ENCODE measurements at places on chromosomes 2 and 18. TPM values are rescaled to one million over a fixed set of nuclear protein-coding genes. Genes with fewer than 3 reads are reported as not detected.

The CD207 gene
- total RNA-seq: not detected

The AKAIN1 gene
- not detected for total RNA-seq

The HEATR5B gene
- total RNA-seq: 20.5 TPM

The NCOA1 gene
- total RNA-seq: 29.3 TPM

- no peak for DNase-seq
Measured at GRCh38 chr2:168062054-168062453, 185.3 kb downstream of the STK39 start.

- DNase-seq: no peak
Measured at GRCh38 chr2:74041726-74042125, 57.0 kb downstream of the TET3 start.

DNA sequence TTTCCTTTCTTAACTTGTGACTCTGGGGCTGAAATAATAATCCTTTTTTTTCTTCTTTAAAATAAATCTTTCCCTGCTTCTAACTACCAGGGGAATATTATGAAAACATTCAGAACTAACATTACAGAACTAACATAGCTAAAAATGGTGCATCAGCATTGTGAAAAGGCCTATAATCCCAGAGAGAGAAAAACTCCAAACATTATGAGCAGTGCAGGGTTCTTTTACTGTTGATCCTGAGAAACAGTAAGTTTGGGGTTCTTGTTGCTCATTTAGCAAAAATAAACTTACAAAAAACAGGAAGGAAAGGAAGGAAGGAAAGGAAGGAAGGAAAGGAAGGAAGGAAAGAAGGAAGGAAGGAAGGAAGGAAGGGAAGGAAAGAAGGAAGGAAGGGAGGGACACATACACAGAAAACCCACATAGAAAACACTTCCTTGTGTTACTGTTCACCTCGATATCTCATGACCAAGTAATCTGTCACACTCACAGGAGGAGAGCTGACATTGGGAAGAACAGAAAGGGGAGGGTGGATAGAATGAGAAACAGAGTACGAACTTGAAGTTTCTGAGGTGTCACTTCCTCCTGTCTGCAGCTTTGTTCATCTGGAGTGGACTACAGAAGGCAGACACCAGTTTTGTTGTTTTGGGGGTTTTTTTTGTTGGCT, 18.4 kb upstream of the PIK3C3 start:
- no peak for DNase-seq

DNA sequence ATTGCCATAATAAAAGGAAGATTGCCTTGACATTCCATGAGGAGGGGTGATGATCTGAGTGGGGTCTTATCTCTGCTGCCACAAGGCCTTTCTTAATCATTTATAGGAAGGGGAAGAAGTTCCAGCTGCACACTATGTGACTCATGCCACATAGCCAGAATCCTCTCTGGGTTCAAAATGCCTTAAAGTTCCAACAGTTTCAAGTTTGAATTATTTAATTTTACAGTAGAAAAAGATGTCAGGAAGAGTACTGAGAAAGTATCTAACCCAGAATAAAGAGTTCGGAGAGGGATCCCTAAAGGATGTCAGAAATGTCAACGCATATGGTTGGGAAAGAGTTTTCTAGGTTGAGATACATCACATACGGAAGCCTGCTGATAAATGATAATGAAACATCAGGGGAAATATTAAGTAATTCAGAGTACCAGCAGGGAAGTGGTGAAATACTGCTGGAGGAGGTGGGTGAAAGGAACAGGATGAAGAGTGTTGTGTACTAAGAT, 999.9 kb downstream of the TSN start:
- no peak for DNase-seq

DNA sequence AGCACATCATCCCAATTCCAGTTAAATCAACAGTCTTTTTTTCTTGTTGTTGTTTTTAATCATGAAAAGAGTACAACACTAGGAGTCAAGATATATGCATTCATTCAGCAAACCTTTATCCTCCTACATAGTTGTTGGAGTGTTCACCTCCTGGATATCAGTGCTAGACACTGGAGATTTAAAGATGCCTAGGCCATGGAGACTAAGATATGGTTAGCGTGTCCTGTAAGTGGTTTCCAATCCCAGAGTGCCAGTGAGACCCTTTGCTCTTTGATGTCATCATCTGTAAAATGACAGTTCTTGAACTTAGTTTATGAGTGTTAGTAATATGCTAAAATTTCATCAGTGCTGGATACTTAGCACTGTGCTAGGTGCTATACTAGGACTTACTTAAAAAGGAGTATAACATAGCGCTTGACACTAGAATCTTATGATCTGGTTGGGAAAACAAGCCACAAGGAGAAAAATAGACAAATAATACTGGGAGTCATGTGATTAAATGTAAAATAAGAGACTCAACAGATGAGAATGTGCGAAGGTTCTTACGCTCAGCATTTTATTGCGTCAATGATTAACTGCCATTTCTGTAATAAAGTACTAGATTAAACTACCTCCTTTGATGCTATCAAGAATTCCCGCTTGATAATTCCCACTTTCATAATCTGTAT, 31.5 kb downstream of the BABAM2 start:
- DNase-seq: no peak

- DNase-seq: no peak
Measured at GRCh38 chr2:159963700-159964099, 98.7 kb downstream of the PLA2R1 start.

GRCh38 chr18:76260941-76261472, 234.0 kb downstream of the ZNF516 start:
- peak; percentile 62 for DNase-seq

Measured in neural progenitor cell (in vitro differentiated cells).